ENCODE measurements at places on chromosomes 12 and 14. TPM values are rescaled to one million over a fixed set of nuclear protein-coding genes. Genes with fewer than 3 reads are reported as not detected.

DNA sequence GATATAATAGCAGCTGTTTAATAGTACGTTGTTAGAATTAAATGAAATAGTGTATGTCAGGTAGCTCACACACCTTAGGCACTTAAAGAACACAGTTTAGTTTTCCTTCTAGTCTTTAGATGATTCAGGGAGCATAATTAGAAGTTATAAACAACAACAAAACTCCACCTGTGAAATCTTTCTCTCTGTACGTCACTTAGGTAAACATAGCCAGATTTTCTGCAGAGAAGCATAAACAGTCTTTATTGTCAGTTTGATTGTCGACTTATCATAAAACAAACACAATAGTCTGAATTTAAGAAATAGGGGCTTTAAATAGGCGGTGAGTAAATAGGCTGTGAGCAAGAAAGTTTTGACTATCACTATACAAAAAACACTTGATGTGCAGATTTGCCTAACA, 84.6 kb upstream of the PKP2 start:
- no peak for DNase-seq

DNA sequence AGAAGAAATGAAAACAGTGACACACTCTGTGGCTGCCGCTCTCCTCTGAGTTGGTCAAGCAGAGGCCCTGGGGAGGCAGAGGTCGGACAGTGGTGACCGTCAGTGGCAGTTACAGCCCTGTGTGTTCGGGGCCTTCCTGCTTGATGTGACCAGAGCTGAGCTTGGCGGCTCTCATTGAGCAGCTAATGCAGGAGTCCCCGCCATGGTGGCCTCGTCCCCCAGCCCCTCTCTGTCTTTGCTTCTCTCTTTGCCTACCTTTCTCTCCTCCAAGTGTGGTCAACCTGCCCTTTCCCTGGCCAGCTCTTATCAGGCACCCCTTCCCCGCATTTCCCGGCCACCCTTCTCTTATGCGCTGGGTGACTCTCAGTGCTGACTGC, 362.8 kb downstream of the CACNA1C start:
- peak; percentile 73 for DNase-seq

DNA sequence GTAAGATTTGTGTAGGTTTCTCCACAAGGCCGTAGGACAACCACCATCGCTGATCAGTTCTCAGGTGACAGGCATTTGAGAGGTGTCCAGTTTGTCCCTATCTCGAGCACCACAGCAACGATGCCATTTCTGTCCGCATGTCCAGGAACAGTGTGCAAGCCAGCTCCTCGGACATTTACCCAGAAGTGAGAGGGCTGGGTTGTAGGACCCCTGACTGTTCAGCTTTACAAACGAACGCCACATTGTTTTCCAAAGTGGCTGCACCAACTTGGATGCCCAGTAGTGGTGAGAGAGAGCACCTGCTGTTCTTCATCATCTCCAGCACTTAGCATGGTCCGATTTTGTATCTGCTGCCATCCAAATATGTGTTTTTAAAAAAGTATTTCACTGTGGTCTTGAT, 38.6 kb downstream of the CYP46A1 start:
- DNase-seq = no peak

- peak; percentile 73 for DNase-seq
Observed at GRCh38 chr12:22530-23201, 43.9 kb upstream of the IQSEC3 start.

DNA sequence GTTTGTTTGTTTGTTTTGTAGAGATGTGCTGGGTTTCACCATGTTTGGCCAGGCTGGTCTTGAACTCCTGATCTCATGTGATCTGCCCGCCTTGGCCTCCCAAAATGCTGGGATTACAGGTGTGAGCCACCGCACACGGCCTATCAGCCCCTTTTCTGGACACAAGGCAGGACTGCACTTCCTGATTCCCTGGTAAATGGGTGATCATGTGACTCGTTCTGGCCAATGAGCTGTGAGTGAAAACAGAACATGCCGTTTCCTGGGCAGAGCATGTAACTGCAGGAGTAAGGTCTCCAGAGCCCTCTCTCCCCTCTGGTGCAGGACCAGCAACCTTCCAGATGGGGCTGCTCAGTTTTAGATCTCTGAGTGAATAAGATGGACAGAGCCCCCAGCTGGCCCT, 92.7 kb downstream of the ITPK1 start:
- DNase-seq = no peak

GRCh38 chr12:89225808-89226411, 126.4 kb downstream of the DUSP6 start:
- no peak for DNase-seq

DNA sequence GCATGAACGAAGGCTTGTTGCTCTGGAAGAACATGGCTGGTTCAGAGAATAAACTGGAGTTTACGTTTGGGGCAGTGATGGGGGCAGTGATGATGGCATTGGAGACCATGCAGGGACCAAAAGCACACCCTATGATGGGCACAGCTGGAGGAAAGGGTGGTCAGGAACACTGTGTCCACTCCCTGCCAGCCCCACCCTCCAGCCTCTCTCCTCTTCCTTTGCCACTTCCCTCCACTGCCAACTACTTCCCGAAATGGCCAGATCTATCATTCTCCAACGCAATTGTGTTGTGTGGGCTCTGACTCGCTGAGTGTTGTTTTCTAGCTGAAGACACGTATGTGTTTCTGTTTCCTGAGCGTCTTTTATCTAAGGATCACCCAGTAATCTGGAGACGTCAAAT, 39.3 kb upstream of the GSG1 start:
- DNase-seq = no peak

- DNase-seq = no peak
Observed at GRCh38 chr14:83864106-83864505, 1665.8 kb upstream of the FLRT2 start.

- DNase-seq = no peak
Observed at GRCh38 chr12:55906056-55906455, 21.6 kb downstream of the PYM1 start.

- DNase-seq = no peak
Observed at GRCh38 chr14:31785574-31785973, 224.4 kb downstream of the NUBPL start.

GRCh38 chr14:99093532-99094517, 178.2 kb downstream of the BCL11B start:
- no peak for DNase-seq

DNA sequence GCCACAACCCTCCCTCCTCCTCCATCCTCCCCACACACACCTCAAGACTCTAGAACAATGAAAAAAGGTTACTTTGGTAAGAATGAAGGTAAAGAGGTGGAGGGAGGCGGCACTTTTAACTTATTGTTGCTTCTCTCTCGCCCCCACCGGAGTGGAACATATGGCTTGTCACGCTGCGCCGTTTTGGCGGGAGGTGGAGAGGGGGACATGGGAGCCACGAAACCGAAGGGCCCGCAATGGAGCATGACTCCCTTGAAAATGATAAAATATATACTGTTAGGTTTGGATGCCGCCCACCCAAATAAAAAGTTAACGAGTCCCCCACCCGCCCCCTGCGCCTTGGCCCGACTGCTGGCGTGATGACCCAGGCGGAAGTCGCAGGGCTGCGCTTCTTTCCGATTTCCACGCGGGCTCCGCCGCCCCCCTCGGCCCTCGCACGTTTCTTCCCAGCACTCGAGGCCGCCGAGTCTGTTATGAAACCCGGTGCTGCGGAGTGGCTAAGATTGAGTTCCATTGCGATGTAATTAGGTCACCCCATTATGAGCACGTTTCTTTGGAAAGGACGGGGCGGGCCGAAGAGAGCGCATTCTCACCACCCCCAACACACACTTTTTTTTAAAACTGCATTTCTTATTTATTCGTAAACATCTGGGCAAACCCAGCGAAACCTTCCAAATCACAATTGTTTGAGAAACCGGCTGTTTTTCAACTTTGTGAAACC, 1.4 kb upstream of the ZFP36L1 start:
- peak; percentile 98 for DNase-seq

GRCh38 chr12:3962631-3963483, 89.7 kb upstream of the PARP11 start:
- DNase-seq = no peak

- no peak for DNase-seq
Observed at GRCh38 chr12:4261655-4262054, 11.9 kb upstream of the CCND2 start.

DNA sequence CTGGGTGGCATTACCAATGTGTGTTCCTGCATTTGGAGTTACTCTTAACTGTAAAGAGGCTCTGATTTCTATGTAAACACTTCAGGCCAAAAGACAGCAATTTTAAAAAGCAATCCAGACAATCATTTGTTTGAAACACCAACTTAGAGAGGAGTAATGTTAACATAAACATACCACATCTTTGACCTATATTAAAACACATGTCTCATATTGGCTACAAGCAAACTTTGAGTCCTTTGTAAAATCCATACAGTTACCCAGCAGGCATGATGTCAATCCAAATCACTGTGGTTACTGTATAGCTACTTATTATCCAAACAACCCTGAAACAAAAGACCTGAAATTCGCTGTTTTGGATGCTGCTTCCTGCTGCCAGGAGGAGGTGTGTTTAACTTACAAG, 7.5 kb upstream of the G2E3 start:
- DNase-seq = no peak

DNA sequence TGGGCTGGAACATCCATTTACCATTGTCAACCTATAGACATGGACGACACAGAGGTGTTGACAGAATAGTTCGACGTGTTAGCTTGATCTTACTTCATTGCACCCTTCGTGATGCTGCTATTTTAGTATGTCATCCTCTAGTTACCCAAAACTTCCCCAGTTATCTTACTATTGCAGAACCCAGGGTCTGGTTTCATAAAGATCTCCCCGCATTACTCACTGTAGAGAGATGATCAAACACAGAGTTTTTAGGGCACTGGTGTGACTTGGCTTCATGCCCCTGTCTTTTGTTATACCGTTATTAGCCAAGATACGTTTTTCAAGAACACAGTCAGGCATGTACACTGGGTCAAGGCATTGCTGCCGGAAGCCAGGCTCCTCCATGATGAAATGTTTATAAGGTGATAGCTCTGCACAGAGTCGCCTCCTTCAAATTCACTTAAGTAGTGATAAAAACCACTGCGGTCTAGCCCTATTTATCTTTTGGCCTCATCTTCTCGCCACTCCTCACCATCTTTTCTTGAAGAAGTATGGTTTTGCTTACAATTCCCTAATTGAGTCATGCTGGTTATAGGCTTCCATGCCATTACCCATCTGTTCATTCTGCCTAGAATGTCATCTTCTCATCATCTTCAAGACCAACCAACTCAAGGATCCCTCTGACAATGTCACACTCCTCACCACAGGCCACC, 1127.9 kb downstream of the VRK1 start:
- no peak for DNase-seq

DNA sequence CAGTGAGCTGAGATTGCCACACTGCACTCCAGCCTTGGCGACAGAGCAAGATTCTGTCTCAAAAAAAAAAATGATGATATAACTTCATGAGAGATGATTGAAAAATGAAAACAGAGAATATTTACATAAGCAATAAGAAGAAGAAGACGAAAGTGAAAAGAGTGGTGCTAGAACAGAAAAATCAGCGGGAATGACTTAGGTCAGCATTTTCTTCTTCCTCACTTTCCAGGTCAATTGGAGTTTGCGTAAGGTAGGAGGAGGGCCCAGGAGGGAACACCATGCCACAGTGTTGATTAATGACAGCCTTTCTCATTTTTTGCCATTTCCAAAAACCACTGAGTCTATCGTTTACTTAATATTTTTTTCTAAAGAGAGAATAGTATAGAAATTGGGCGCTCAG, 200.0 kb downstream of the SLC15A4 start:
- no peak for DNase-seq

- DNase-seq = no peak
Observed at GRCh38 chr12:65905405-65905804, 81.1 kb downstream of the HMGA2 start.

- no peak for DNase-seq
Observed at GRCh38 chr14:94111276-94112095, 950 bp downstream of the IFI27 start.

DNA sequence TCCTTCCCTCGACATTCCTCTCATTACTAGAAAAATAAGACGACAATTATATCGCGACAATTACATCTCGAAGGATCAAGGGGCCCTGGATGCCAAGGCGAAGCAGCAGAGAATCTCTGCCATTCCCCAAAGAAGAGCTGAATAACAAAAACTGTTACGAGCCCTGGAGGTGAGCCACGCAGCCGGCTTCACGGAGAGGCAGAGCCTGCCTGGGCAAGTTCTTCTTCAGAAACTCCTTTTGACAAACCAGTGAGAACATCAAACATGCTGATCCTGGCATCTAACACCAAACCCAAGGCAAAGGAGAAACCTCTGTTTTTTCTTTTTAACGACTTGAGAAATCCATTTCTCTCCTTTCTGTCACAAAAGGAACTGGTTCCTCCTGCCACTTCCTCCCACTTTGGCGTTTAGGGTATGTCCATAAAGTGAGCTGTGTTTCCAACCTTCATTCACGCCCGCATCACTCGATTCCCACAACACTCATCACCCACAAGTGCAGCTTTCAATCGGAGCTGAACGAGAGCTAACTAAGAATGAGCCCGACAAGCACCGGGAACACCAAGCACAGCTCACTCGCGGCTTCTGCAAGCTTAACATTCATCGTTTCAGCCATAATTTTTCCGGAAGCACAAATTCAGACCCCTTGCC, 21.5 kb downstream of the CCDC88C start:
- DNase-seq = no peak

DNA sequence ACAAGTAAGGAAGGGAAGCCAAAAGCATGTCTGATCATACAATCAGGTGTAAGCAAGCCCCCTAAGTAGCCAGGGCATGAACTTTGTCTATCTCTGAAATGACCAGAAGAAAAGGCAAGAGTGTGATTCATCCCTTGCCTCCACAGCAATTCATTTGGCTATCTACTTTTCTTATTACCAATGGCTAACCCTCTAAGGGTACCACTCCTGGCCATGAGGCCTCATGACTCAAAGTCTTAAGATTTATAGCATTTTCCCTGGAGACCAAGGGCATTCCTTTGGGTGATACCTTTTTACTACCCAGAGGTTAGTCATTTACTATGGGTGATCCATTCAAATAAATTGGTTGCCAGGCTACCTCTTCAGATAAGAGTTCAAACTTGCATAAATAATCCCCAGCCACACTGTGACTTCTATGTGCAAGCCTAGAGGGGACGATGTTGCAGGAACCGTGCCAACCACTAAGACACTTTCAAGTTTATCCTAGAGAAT, 1.5 kb upstream of the LGALS3 start:
- no peak for DNase-seq

DNA sequence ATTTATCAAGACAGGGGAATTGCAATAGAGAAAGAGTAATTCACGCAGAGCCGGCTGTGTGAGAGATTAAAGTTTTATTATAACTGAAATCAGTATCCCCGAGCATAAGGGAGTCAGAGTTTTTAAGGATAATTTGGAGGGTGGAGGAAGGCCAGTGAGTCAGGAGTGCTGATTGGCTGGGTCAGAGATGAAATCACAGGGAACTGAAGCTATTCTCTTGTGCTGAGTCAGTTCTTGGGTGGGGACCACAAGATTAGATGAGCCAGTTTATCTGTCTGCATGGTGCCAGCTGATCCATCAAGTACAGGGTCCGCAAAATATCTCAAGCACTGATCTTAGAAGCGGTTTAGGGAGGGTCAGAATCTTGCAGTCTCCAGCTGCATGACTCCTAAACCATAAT, 96.6 kb downstream of the CCDC60 start:
- no peak for DNase-seq

Gene KIF5A
- total RNA-seq = 0.14 TPM

Gene IL22
- not detected for total RNA-seq

Gene PIWIL1
- not detected for total RNA-seq

Gene KERA
- total RNA-seq = not detected

Gene SLC6A13
- total RNA-seq = not detected

Gene AQP5
- total RNA-seq = not detected

Gene CCDC38
- total RNA-seq = not detected

Gene GLS2
- total RNA-seq = 0.69 TPM

Gene MUCL1
- not detected for total RNA-seq

Gene MYL2
- not detected for total RNA-seq

Gene PRPF39
- total RNA-seq = 30.4 TPM

Gene CNTN1
- total RNA-seq = 20.4 TPM

Gene C12orf42
- not detected for total RNA-seq

Measured in posterior vena cava (tissue), 2 donors.